ENCODE measurements at places on chromosomes 12 and 14.

GRCh38 chr12:77033658-77034536 lies 31.5 kb downstream of the E2F7 start:
- no peak for DNase-seq
- H3K4me1 ChIP-seq, result no peaks in the 10 kb centered on the region
- no peak overlapping the region for H3K4me3 ChIP-seq
- H3K27me3 ChIP-seq, result no peaks in the 10 kb centered on the region

DNA sequence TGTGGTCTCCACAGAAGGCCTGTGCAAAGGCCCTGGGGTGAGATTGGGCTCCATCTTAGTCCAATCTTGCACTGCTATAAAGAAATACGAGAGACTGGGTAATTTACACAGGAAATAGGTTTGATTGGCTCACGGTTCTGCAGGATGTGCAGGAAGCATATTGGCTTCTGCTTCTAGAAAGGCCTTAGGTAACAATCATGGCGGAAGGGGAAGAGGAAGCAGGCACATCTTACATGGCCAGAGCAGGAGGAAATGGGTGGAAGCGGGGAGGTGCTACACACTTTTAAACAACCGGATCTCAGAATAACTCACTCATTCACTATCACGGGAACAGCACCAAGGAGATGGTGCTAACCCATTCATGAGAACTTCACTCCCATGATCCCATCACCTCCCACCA lies 55.4 kb downstream of the FAR2 start:
- DNase-seq, result no peak
- H3K4me1 ChIP-seq, result no peaks in the 10 kb centered on the region
- H3K27ac ChIP-seq, result no peak overlapping the region
- no peak overlapping the region for H3K4me3 ChIP-seq
- H3K27me3 ChIP-seq, result no peaks in the 10 kb centered on the region
- no peaks in the 10 kb centered on the region for H3K36me3 ChIP-seq

DNA sequence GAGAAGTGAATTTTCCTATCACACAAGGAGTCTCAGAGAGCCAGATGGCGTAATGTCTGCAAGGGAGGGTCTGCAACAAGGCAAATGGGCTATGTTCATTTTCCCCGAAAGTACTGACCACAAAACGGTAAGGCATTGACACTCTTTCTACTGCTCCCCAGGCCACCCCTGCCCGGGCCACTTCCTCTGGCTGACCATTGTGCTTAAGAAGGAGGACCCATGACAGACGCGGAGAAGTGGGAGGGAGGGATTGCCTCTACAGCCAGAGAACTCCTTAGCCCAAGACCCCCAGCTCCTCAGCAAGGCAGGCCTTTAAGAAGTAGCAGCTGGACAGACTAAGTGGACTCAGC lies 1.2 kb downstream of the NCKAP5L start:
- peak overlapping the region; percentile 88 for H3K27ac ChIP-seq
- DNase-seq, result no peak
- peaks cover 59% of the 10 kb centered on the region for H3K4me1 ChIP-seq

DNA sequence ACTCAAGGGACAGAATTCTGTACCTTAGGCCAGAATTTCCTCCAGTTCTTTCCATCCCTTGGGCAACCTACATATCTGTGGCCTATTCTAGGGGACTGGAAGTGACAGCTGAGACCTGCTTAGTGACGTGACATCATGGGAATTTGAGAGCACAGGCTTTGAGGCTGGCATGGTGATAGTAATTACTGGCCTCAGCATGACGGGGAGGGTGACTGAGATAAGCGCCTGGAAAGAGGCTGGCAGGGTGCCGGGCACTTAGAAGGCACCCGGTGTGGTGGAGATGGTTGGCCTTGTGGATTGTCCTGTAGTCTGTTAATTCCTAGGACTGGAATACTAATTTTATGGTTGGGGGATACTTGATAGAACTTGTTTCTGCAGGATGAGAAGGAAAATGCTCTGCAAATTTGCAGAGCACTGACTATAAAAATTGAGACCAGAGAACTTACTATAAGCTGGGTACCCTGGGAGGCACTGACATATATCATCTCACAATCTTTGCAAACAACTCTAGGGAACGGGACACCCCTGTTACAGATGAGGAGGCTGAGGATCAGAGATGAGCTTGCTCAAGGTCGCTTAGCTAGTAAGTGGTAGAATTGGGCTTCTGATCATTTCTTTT lies 42.2 kb upstream of the TBX3 start:
- H3K27ac ChIP-seq, result no peak overlapping the region
- no peak overlapping the region for H3K4me3 ChIP-seq
- DNase-seq, result no peak
- H3K4me1 ChIP-seq, result no peaks in the 10 kb centered on the region
- H3K36me3 ChIP-seq, result no peaks in the 10 kb centered on the region

DNA sequence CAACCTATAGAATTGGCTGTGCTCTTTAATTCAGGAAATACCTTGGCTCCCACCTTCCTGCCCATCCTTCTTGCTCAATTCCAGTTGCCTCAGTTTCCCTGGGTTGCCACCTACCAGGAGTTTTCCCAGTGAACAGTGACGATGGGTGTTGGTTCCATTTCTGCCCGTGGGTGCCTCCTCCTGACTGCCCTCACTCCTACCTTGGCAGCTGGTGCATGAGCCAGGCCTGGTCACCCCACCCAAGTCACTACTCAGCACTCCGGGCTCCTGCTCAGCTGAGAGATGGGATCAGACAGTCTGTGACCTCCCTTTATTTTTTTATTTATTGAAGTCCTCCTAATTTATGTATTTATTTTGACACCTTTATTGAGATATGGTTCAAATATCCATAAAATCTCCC lies 31.0 kb upstream of the PTGR2 start:
- H3K36me3 ChIP-seq, result no peaks in the 10 kb centered on the region
- no peak overlapping the region for H3K27ac ChIP-seq
- DNase-seq, result no peak

- no peaks in the 10 kb centered on the region for H3K27me3 ChIP-seq
- H3K4me1 ChIP-seq, result no peaks in the 10 kb centered on the region
- no peak overlapping the region for H3K4me3 ChIP-seq
- H3K27ac ChIP-seq, result no peak overlapping the region
These were observed 35.9 kb downstream of the FZD10 start for GRCh38 chr12:130198026-130198662.

DNA sequence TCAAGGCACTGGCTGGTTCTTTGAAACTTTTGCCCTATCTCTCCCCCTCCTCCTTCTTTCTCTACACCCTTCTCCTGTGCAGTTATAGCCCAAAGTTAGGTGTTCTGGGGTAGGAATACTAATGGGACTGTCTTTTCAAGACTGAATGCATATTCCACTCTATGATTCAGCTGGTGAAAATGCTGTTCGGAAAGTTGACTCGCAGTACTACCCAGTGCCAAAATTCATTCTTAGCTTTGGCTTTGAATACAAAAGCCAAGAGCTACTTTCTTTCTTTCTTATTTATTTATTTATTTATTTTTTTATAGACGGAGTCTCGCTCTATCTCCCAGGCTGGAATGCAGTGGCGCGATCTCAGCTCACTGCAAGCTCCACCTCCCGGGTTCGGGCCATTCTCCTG lies 249.2 kb downstream of the ETNK1 start:
- H3K27ac ChIP-seq, result no peak overlapping the region
- H3K4me3 ChIP-seq, result no peak overlapping the region
- H3K36me3 ChIP-seq, result no peaks in the 10 kb centered on the region
- no peaks in the 10 kb centered on the region for H3K27me3 ChIP-seq

DNA sequence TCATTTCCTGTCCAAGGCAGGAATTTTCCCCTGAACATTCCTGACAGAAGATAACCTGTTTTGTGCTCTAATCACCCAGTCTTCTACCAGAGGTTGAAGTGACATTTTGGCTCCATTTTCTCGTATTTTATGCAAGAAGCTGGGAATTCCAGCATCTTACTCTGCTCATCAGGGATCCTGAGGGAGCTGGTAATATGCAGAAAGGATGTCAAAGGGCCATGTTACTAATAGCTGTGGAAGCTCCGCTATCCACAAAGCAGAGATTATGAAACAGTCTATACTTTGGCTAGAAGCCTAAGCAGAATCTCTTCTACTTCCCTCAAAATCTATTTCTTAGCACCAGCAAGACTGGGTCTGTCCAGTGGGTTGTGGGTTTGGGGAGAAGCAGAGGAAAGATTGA lies 613.0 kb downstream of the DIO2 start:
- H3K4me3 ChIP-seq, result no peak overlapping the region
- no peaks in the 10 kb centered on the region for H3K27me3 ChIP-seq
- H3K27ac ChIP-seq, result no peak overlapping the region
- DNase-seq, result no peak

- no peaks in the 10 kb centered on the region for H3K36me3 ChIP-seq
- H3K27ac ChIP-seq, result no peak overlapping the region
- no peak for DNase-seq
- no peaks in the 10 kb centered on the region for H3K4me1 ChIP-seq
- H3K4me3 ChIP-seq, result no peak overlapping the region
These were observed 272.7 kb downstream of the AEBP2 start for GRCh38 chr12:19712041-19712440.

- no peak overlapping the region for H3K4me3 ChIP-seq
- no peak overlapping the region for H3K27ac ChIP-seq
- no peak for DNase-seq
- H3K27me3 ChIP-seq, result no peaks in the 10 kb centered on the region
- H3K36me3 ChIP-seq, result no peaks in the 10 kb centered on the region
These were observed 16.7 kb downstream of the OSBPL8 start for GRCh38 chr12:76542908-76543307.

- no peaks in the 10 kb centered on the region for H3K27me3 ChIP-seq
- H3K27ac ChIP-seq, result no peak overlapping the region
- no peaks in the 10 kb centered on the region for H3K4me1 ChIP-seq
- DNase-seq, result no peak
- H3K36me3 ChIP-seq, result no peaks in the 10 kb centered on the region
These were observed 71.6 kb upstream of the PSMC1 start for GRCh38 chr14:90184571-90185266.

GRCh38 chr12:101490286-101490920 lies 15.3 kb downstream of the SPIC start:
- no peak overlapping the region for H3K27ac ChIP-seq
- H3K4me1 ChIP-seq, result no peaks in the 10 kb centered on the region
- no peak for DNase-seq

Measured in vagina (tissue), 2 donors.